ENCODE measurements at places on chromosomes 11 and 22.

GRCh38 chr22:31155422-31155821 is 4.6 kb upstream of the RNF185 start:
- DNase-seq: peak; percentile 43

DNA sequence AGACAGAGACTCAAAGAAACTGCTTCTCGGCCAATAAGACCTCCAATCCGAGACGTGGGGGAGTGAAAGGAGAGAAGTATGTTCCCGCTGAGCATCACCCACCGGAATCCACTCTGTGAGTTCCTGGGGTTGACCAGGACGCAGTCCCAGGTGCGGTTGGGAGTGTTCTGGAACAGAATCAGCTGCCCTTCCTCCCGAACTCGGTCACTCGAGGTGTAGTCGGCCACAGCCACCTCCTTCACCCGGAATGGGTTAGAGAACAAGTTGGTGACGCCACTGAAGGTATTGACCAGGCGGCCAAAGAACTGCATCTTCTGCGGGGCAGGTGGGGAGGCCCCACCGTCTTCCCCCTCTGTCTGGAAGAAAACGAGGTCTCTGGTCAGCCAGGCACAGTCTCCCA is 12.5 kb downstream of the PLA2G6 start:
- no peak for DNase-seq

- no peak for DNase-seq
These were observed 15.1 kb upstream of the SMIM38 start for GRCh38 chr11:69140635-69141034.

- DNase-seq: peak; percentile 21
These were observed 2.5 kb upstream of the CALCA start for GRCh38 chr11:14974515-14975251.

DNA sequence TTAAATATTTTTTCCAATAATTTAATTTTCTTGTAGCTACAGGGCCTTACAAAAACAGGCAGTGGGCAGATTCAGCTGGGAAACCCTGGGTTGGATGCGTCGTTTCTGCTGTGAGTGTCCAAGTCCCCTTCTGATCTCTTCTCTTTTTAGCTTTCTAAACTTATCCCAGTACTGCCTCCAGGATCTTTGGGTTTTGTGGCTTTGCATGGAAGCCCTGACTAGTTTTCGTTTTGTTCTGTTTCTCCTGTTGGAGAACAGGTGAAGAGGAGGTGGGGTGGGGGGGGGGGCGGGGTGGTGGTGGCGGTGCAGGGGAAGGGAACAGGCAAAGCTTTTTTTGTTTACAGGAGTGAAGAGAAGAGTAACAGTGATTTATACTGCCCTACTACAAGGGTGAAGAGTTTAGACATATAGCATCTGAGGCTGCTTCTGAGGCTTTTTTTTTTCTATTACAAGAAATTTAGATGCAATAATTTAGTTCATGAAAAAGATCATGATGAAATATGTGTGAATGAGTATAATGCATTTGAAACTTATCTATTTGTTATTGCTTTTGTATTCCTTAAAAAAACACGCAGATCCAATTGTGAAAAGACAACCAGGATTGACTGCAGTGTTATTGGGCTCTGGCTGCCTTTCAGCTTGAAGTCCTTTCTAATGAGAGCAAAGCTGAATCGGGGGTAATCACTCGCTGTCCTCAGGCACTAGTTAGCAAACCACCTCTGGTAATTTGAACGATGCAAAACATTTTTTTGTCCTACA is 142.9 kb downstream of the NCAM1 start:
- DNase-seq: no peak

Measured in fibroblast of gingiva (primary cell).